ENCODE measurements at places on chromosomes 5 and 9.
A peak's percentile ranks its signal among the peaks of the same experiment; 100 is the strongest.

- DNase-seq: no peak
Observed at GRCh38 chr5:1474183-1474839, 29.1 kb upstream of the SLC6A3 start.

- peak; percentile 86 for DNase-seq
Observed at GRCh38 chr5:51033215-51033614, 350.0 kb upstream of the ISL1 start.

GRCh38 chr5:93990504-93991070 lies 249.2 kb upstream of the POU5F2 start:
- no peak for DNase-seq

GRCh38 chr5:145752947-145753346 lies 82.2 kb downstream of the PRELID2 start:
- DNase-seq: no peak

All from COR-L47 (cell line).